Stimulated activated CD4-positive, alpha-beta T cell treated with anti-CD3 and anti-CD28 coated beads, Interleukin-12 subunit alpha, Interleukin-12 subunit beta, amount 100 ng/mL, for 48 hours (primary cell): ENCODE measurements at places on chromosomes 12 and 14.

DNA sequence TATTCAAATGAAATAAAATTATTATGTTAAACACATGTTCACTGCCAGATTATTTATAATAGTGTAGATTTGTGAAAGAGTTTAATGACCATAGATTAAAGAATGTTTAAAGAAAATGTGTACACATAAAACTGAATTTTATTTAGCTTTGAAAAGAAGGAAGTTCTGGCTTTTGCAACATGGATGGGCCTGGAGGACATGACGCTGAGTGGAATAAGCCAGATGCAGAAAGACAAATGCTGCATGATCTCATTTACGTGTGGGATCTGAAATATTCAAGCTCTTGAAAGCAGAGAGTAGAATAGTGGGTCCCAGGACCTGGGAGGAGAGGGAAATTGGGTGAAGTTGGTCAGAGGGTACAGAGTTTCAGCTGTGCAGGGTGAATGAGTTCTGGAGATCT lies 1261.2 kb downstream of the TMEM121 start:
- no peak for DNase-seq

- DNase-seq, result no peak
These were observed 193.0 kb downstream of the MON2 start for GRCh38 chr12:62659453-62660295.

- DNase-seq, result no peak
These were observed 35.7 kb downstream of the CNTN1 start for GRCh38 chr12:40727774-40728483.

GRCh38 chr12:127253797-127254327 lies 1013.1 kb upstream of the TMEM132C start:
- no peak for DNase-seq

GRCh38 chr12:78403136-78403535 lies 461.4 kb upstream of the SYT1 start:
- no peak for DNase-seq

- no peak for DNase-seq
These were observed 49.7 kb upstream of the FICD start for GRCh38 chr12:108465417-108465816.

DNA sequence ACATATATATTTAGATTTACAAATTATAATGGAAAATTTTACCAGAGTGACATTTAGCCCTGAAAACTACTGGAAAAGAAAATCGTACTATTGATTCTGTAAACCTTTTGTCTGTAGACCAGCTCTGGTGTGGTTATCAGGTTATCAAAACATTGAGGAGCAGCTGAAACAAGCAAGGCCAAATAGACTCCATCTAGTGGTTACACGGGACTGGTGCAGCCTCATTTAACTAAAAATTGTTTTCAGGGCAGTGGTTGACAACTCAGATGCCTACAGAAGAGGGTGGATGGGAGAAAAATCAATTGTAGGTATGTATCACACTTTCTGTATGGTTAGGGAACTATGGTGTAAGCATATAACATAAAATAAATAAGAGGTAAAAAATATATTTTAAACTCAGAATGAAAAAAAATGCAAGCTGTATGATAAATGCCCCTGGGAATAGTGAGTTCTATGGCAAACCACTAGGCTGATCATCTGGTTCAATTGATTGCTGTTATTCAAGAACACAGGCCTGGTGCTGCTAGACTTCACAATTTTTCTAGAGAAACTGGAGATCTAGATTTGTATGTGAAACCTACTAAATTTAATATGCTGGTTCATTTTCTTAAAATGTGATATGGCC lies 51.2 kb downstream of the ACSS3 start:
- DNase-seq, result no peak

DNA sequence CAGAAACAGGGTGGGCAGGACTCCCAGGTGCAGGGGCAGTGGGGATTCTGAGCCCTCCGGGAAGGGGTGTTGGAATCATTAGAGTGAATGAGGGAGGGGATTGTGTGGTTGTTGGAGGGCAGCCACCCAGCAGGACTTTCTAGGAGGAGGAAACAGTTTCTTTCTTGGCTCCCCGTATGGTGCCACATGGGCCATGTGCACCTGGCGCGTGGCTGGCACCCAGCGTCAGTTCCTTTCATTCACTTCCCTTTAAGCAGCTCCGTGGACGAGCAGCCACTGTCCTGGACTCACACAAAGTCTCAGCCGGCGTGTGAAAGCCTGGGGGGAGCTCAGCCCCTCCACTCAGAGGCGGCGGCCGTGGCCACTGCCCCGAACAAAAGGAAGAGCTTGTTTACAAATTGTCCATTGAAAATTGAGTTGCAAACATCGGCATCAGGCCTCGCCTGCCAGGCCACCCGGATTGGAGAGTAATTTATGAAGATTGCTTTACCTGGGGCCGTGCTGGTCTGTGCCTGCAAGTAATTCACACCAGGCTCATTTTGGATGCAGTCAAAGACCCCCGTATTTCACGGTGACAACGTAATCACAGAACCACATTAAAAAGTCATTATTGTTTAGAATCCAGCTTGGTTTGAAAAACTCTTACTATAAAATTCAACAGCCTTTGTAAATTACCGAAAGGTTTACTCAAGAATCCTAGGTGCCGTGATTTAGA lies 101.7 kb upstream of the C14orf180 start:
- no peak for DNase-seq

DNA sequence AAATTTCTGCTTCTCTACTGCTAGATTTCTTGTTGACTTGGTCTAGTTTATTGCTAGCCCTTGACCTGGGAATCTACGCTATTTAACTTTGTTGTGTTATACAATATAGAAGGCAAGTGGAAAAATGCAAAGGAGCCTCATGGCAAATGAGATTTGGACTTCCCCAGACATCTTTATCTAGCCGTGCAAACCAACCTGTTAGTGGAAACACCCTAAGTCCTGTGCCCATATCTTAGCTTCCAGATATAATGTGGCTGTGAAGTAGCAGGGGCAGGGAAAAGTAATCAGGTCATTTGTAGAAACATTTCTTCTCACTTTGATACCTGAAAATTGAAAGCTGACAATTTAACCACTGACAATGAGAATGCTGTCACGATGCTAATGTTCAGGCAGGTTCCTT lies 90.7 kb upstream of the ATP2B1 start:
- no peak for DNase-seq
